ENCODE measurements at places on chromosomes 5 and 9. TPM values are rescaled to one million over a fixed set of nuclear protein-coding genes. Genes with fewer than 3 reads are reported as not detected.

The ZNF483 gene
- 5.9 TPM for total RNA-seq

DNA sequence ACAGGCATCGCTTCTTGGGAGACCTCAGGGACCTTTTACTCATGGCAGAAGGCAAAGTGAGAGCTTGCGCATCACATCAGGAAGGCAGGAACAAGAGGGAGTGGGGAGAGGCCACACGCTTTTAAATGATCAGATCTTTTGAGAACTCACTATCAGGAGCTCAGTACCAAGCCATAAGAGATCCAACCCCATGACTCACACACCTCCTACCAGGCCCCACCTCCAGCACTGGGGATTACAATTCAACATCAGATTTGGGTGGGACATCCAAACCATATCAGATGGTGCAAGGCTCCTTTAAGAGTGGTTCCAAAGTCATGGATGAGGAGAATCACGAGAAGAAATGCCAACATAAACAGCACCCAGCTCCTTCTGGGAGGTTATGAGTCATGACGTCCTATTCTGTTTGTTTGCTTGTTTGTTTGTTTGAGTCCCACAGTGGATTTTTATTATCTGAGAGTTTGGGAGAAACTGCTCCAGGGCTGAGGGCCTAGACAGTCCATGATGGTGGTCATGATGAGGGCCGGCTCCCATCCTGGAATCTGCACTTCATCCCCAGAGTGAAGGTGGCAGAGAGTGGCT lies 453.5 kb downstream of the GADD45G start:
- H3K4me3 ChIP-seq = no peak overlapping the region
- H3K27ac ChIP-seq = no peak overlapping the region
- H3K36me3 ChIP-seq = no peaks in the 10 kb centered on the region
- no peaks in the 10 kb centered on the region for H3K27me3 ChIP-seq
- no peak for DNase-seq

DNA sequence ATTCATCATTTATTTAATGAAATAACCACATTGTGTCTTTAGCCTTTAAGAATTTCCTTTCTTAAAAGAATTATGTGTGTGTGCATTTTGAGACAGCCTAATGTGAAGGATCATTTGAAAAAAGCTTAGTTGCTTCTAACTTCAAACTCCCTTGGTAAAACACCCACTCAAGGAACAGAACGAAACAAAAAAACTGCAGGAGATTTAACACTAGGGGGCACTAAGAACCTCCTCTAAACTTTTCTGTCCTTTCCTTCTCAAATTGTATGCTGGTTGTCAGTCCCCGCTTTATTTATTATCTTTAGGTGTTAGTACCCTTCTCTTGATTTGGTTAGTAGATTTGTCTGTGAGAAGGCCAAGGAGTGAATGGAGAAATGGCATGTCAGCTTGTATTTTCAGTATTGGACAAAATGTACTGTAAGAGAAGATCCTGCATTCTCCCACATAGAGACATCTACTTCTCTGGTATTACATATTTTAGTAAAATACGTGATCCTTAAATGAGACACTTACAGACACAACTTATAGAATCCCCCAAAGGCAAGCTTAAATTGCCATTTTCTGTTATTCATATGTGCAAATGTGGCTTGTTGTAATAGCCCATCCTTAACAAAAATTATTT lies 229.7 kb downstream of the MRPS30 start:
- no peak for DNase-seq
- no peaks in the 10 kb centered on the region for H3K36me3 ChIP-seq
- no peak overlapping the region for H3K27ac ChIP-seq
- no peak overlapping the region for H3K4me3 ChIP-seq
- no peaks in the 10 kb centered on the region for H3K27me3 ChIP-seq

The SPATA9 gene
- total RNA-seq = 1.2 TPM

The SLC36A3 gene
- total RNA-seq = not detected

The LCN12 gene
- not detected for total RNA-seq

GRCh38 chr5:95460665-95461064 lies 69.5 kb downstream of the FAM81B start:
- H3K4me3 ChIP-seq = no peak overlapping the region
- DNase-seq = no peak
- H3K36me3 ChIP-seq = peaks cover 20% of the 10 kb centered on the region
- H3K27me3 ChIP-seq = no peaks in the 10 kb centered on the region

The IFNA2 gene
- not detected for total RNA-seq

DNA sequence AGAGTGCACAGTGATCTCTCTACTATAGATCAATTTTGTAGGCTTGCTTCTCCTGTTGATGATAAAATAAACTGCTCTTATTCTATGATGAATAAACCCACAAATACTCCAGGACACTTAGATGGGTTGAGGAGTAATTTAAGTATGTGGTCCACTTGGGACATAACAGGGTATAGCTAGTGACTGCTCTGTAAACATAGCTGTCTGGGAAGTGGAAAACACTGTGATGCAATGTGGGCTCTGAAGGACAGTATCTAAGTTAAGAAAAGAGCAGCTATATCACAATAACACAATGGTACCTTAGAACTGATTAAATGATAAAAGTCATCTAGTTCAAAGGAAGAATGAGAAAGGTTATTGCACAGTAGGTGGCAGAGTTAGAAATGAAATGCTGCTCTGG lies 294.3 kb upstream of the HAPLN1 start:
- peaks cover 23% of the 10 kb centered on the region for H3K4me1 ChIP-seq
- no peaks in the 10 kb centered on the region for H3K27me3 ChIP-seq
- H3K4me3 ChIP-seq = no peak overlapping the region

- no peaks in the 10 kb centered on the region for H3K27me3 ChIP-seq
- no peaks in the 10 kb centered on the region for H3K4me1 ChIP-seq
- H3K27ac ChIP-seq = no peak overlapping the region
- H3K36me3 ChIP-seq = no peaks in the 10 kb centered on the region
- DNase-seq = no peak
- no peak overlapping the region for H3K4me3 ChIP-seq
Measured at GRCh38 chr5:22780756-22781155, 72.4 kb downstream of the CDH12 start.

DNA sequence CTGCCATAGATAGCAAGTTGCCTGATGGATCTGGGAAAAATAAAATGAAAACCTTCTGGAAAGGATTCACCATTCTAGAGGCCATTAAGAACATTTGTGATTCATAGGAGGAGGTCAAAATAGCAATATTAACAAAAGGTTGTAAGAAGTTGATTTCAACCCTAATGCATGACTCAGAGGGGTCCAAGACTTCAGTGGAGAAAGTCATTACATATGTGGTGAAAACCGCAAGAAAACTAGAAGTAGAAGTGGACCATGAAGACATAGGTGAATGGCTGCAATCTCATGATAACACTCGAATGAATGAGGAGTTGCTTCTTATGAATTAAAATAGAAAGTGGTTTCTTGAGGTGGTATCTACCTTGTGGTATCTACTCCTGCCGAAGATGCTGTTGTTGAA lies 86.6 kb downstream of the GABRA1 start:
- no peak overlapping the region for H3K4me3 ChIP-seq
- no peaks in the 10 kb centered on the region for H3K4me1 ChIP-seq
- H3K36me3 ChIP-seq = no peaks in the 10 kb centered on the region
- H3K27ac ChIP-seq = no peak overlapping the region

The C9orf40 gene
- total RNA-seq = 2.9 TPM

The AK3 gene
- total RNA-seq = 48.9 TPM

- no peak overlapping the region for H3K4me3 ChIP-seq
- peak; percentile 83 for DNase-seq
- H3K36me3 ChIP-seq = no peaks in the 10 kb centered on the region
- peaks cover 29% of the 10 kb centered on the region for H3K27me3 ChIP-seq
Measured at GRCh38 chr5:139852696-139853095, 57.1 kb downstream of the PSD2 start.

The SPINK6 gene
- not detected for total RNA-seq

- DNase-seq = peak; percentile 19
- peaks cover 7% of the 10 kb centered on the region for H3K4me1 ChIP-seq
- no peak overlapping the region for H3K4me3 ChIP-seq
- H3K36me3 ChIP-seq = no peaks in the 10 kb centered on the region
- no peak overlapping the region for H3K27ac ChIP-seq
Measured at GRCh38 chr9:88892724-88893123, 98.5 kb upstream of the S1PR3 start.

The FIBCD1 gene
- 5.3 TPM for total RNA-seq

The TAF11L14 gene
- total RNA-seq = not detected

GRCh38 chr9:98593354-98594253 lies 115.1 kb downstream of the GABBR2 start:
- H3K36me3 ChIP-seq = no peaks in the 10 kb centered on the region
- no peaks in the 10 kb centered on the region for H3K4me1 ChIP-seq
- H3K27ac ChIP-seq = no peak overlapping the region
- H3K4me3 ChIP-seq = no peak overlapping the region
- H3K27me3 ChIP-seq = peaks cover 13% of the 10 kb centered on the region
- peak; percentile 78 for DNase-seq

- H3K27ac ChIP-seq = no peak overlapping the region
- peak; percentile 65 for DNase-seq
- no peaks in the 10 kb centered on the region for H3K36me3 ChIP-seq
- H3K4me3 ChIP-seq = peak overlapping the region; percentile 86
- H3K27me3 ChIP-seq = no peaks in the 10 kb centered on the region
- peaks cover 20% of the 10 kb centered on the region for H3K4me1 ChIP-seq
Measured at GRCh38 chr5:108380531-108381349, 1.2 kb downstream of the FBXL17 start.

GRCh38 chr9:93468763-93469456 lies 15.5 kb upstream of the FAM120AOS start:
- H3K4me3 ChIP-seq = peak overlapping the region; percentile 9
- no peaks in the 10 kb centered on the region for H3K27me3 ChIP-seq
- H3K27ac ChIP-seq = peak overlapping the region; percentile 48
- H3K4me1 ChIP-seq = peaks cover 23% of the 10 kb centered on the region
- H3K36me3 ChIP-seq = peaks cover 6% of the 10 kb centered on the region

- peaks cover 29% of the 10 kb centered on the region for H3K4me1 ChIP-seq
- H3K36me3 ChIP-seq = no peaks in the 10 kb centered on the region
Measured at GRCh38 chr5:72818866-72819534, 2.5 kb downstream of the TNPO1 start.

DNA sequence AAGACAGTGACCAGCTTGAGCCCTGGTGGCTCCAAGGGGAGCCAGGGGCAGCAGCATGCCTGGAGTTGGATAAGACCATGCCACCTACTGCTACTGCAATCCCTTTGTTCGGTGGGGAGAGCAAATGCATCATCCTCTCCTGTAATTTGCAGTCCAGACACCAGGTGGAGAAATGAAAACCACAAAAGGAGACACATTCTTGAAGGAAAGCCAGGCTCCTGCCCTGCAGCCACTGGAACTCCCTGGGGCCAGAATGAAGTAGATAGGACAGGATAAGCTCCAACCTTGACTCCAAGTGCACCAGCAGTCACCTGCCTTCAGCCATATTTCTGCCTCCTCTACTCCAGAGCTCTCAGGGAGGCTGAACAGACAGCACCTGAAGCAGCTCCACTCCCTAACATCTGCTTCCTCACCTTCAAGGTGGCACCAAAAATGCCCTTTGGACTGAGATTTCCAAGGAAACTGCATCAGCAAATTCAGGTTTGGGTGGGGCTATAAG lies 65.1 kb upstream of the IQGAP2 start:
- no peaks in the 10 kb centered on the region for H3K4me1 ChIP-seq
- H3K36me3 ChIP-seq = no peaks in the 10 kb centered on the region
- no peak overlapping the region for H3K27ac ChIP-seq
- no peak for DNase-seq
- H3K27me3 ChIP-seq = no peaks in the 10 kb centered on the region

DNA sequence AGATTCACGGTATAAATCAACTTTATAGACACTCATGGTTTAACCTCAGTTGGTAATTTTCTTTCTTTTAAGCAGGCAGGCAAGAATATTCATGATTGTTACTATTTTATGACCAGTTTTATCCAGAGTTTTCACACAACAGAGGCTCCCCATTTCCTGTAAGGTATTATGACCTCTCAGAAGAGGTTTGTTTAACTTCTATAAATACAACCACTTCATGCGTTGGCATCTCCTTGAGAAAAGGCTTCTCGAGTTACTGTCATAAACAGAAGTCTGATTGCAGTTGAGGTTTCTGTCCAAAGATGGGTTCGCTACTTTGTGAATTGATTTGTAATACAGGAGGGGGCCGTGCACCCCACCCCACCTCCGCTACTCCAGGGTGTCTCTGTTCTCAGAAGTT lies 55.3 kb downstream of the ENTREP1 start:
- H3K27me3 ChIP-seq = no peaks in the 10 kb centered on the region
- no peak overlapping the region for H3K27ac ChIP-seq
- H3K36me3 ChIP-seq = no peaks in the 10 kb centered on the region
- no peak overlapping the region for H3K4me3 ChIP-seq
- DNase-seq = peak; percentile 3
- H3K4me1 ChIP-seq = peaks cover 40% of the 10 kb centered on the region
